ENCODE measurements at places on chromosomes 5 and 9.

- no peak for DNase-seq
Observed at GRCh38 chr9:79895232-79895631, 323.5 kb downstream of the TLE4 start.

- no peak for DNase-seq
Observed at GRCh38 chr5:68484307-68485068, 268.9 kb downstream of the PIK3R1 start.

DNA sequence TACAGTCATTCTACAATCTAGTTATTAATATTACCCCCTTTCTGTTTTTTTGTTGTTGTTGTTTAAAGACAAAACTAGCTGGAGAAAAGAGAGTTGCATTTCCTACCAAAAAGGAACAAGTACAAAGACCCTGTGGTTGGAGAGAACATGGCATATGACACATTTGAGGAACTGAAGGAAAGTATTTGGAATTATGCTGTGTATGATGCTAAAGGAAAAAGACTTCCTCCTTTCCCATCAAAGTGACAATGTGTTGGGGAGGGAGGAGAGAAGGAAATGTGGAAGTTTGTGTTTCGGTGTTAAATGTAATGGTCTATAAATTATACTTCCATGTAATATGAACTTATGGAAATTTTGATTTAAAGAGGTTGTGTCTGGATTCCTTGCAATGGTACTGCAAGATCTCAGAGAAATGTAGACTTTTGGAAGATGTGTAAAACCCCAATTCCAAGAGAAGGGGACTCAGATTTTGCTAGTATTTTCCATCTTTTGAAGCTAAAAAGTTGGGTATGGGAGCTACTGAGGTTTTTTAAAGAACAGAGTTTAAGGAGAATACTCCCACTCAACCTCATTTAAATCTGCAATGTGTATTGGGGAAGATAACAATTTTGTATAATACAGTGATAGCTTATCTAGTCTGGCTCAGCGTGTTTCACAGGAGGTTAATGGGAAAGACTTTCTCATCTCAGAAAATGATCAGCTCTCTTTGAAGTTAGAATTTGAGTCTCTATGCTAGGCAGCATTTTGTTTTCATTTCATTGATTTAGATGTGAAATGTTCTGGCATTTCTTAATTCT lies 15.4 kb upstream of the TNFSF8 start:
- no peak for DNase-seq

GRCh38 chr5:143374496-143375217 lies 28.8 kb downstream of the NR3C1 start:
- no peak for DNase-seq

DNA sequence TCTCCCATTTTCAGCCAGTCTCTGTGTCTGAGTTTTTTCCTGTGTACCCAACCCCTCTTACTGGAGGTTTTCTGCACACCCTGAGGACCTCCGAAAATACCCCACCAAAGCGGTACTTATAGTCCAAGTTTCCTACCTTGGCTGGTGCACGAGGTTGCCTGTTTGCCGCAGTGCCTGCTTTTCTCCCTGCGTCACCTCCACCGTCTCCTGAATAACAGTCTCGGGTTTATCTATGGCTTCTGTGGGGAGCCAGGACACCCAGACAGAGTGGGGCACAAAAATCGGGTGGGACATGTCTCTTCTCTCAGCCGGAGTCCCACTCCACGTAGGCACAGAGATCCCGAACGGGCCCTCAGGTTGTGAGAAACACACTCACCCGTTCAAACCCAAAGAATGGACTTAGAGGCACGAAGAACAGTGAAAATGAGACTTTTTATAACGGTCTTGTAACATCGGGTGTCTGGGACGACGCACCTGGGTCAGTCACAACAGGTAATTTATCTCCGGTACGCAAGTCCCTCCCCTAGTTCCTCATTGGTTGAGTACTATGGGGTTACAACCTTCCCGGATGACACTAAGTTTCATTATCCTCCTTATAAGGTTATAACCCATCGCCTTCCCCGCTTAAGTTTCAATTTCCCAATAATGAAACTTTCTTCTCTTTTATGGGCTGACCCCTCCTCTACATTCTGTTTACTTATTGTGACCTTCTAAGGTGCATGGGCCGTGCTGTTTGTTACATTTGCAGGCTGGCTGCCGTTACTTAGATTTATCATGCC lies 970.2 kb upstream of the COX7C start:
- no peak for DNase-seq

DNA sequence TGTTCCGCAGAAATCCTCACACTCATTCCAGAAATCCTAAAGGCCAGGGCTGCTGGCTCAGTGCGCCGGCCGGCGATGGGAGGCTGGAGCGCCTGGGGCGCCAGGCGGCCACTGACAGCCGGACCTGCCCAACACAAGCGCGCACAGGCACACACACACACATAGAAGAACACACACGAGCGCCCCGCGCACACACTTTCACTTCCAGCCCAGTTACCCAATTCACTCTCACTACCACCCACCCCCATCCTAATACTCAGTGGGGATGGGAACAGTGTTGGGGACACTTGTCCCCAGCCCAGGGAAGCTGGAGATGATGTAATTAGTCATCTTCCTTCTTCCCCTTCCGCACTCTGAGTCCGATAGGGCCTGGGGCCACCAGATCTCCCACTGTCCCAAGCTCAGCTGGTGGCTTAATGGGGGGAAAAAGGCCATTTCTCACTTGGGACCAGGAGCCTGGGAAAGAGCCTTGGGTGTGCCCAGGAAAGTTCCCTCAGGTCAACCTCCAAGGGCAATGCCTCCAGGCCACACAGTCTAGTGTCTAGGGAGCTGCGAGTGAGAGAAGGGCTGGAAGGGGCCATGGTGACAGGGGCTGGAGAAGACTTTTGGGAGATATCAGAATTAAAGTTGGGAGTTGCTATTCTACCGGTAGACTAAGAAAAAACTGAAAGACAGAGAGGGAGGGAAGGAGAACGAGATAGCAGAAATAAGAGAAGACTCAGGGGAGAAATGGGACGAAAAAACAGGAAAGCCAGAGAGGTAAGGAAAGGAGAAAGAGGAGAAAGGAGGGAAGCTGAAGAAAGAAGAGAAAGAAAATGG lies 1.7 kb downstream of the EBF1 start:
- DNase-seq, result no peak

Measured in hippocampal formation (tissue), 2 donors.